Left kidney (tissue), 8 donors: ENCODE measurements at places on chromosomes 13 and 19. TPM values are rescaled to one million over a fixed set of nuclear protein-coding genes. Genes with fewer than 3 reads are reported as not detected.
A peak's percentile ranks its signal among the peaks of the same experiment; 100 is the strongest.

ZNF99 gene
- polyA plus RNA-seq = 1.9 TPM

DNA sequence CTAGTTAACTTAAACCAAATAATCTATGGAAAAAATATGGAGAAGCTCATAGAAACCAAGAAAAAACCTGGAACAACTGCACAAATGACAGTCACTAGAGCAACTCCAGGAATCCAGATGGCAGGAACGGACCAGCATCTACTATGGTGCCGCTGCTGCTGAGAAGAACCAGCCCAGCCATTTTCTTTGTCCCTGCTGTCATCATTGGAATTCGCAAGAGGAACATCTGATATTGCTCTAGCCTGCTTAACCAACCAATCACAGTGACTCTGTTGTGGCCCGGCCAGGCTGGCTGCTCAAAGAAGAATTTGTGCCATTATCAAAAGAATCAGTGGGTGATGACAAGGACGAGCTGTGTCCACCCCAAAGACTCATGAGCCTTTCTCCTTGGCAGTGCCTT is 33.1 kb upstream of the CEBPA start:
- DNase-seq = no peak

STOML3 gene
- not detected for polyA plus RNA-seq

GRCh38 chr19:39915101-39915847 is 19.2 kb downstream of the FCGBP start:
- DNase-seq = no peak

DNA sequence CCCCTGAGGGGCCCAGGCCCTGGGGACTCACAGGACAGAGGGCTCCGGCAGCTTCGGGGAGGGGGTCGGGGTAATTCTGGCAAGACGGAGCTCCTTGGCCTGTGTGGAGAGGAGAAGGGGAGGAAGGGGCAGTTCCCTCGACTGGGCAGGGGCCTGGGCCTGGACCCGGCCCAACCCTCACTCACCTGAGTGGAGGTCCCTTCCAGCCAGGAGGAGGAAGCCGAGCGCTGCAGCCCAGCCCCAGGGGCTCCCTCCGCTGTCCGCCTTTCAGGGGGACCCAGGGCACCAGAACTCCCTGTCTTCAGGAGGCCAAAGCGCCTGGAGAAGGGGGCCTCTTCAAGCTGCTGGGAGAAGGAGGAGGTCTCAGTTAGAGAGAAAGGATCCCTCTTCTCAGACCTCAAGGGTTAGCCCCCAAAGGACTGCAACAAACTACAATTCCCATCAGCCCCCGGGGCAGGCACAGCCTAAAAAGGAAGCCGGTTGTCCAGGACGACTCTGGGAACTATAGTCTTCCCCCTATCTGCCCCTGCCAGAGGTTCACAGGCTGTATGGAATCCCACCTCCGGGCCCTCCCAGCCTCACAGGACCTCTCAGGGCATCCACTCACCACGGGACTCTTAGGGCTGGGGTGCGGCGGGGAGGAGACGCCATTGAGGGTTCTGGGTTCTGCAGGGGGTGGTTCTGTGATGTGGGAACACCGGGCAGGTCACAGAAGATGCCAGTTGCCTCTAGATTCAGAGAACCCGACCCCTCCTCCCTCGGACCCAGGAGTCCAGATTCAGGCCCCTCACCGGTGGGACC is 19.8 kb downstream of the EPS8L1 start:
- no peak for DNase-seq

DNA sequence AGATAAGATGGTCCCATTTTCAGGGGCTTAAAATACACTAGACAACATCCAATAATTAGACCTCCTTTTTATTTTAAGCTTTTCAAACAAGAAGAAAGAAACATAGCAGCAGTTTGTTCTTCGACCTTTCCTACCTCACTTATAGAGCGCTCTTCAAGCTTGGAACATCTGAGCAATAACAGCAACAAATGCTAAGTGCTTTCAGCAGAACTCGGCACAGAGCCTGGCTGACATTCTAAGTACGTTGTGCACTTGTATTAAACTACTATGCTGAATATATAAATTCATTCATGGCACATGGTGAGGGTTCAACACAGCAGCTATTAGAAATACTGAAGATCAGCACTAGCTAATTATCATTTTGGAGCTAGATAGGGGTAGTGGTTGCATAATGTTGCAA is 256.1 kb upstream of the MAB21L1 start:
- no peak for DNase-seq

GRCh38 chr13:69999875-70000274 is 107.8 kb upstream of the ATXN8OS start:
- no peak for DNase-seq

DNA sequence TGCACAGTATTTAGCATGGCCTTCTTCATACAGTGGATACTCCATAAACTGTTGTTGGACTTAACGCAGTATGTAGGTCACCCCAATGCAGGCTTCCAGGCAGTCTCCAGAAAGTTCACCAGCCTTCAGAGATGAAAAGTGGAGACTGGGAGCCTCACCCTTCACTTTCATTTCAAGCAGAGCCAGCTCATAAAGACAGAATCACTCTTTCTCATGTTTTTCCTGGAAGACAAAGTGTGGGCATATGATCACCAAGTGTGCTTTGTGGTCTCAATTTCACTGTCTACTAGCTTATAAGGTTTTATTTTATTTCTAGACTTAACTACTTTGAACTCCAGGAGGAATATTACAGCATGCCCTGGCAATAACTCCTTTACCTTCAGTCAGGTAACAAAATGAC is 26.3 kb upstream of the TNFSF11 start:
- no peak for DNase-seq

ZNF211 gene
- polyA plus RNA-seq = 48.8 TPM

GFY gene
- polyA plus RNA-seq = not detected

ZNF77 gene
- polyA plus RNA-seq = 9.7 TPM

GRCh38 chr13:95156208-95156607 is 145.0 kb downstream of the ABCC4 start:
- no peak for DNase-seq

- no peak for DNase-seq
Measured at GRCh38 chr19:1019980-1020867, 699 bp downstream of the TMEM259 start.

ZNF541 gene
- polyA plus RNA-seq = 0.27 TPM

DNA sequence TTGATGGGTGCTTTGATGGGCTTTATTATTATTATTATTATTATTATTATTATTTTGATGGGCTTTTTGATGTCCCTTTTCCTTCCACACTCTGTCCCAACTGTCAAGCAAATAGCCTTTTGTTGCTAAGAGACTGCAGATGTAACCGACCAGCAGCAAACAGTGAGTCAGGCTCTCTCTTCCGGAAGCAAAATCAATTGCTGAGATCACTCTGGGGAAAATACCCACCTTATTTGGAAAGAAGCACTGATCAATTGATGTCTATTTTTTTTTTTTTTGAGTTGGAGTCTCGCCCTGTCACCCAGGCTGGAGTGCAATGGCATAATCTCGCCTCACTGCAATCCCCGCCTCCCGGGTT is 2.9 kb downstream of the LDLR start:
- DNase-seq = no peak

CBY2 gene
- 0.58 TPM for polyA plus RNA-seq

KLF1 gene
- 0.17 TPM for polyA plus RNA-seq

DNA sequence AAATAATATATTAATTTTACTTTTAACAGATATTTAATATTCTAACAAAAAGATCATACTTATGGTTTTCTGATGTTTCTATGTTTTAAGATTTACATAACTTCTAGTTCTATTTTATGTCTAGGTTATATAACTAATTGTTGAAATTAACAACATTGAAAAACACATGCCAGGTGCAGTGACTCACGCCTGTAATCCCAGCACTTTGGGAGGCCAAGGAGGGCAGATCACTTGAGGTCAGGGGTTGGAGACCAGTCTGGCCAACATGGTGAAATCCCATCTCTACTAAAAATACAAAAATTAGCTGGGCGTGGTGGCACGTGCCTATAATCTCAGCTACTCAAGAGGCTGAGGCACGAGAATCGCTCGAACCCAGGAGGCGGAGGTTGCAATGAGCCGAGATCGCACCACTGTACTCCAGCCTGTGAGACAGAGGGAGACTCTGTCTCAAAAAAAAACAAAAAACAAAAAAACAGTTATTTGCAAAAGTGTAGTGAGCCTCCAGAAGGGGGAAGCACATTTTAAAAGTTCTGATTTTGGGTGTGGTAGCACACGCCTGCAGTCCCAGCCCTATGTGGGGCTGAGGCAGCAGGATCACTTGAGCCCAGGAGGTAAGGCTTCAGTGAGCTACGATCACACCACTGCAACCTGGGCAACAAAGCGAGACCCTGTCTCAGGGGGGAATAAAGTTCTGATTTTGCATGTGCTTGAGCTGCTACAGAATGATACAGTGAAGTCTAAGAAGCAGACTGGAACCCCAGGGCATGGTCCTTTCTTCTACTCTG is 18.7 kb downstream of the MIPEP start:
- DNase-seq = no peak

GYS1 gene
- 52.2 TPM for polyA plus RNA-seq

- DNase-seq = no peak
Measured at GRCh38 chr13:35832551-35832950, 298.6 kb downstream of the DCLK1 start.

GRCh38 chr19:51547397-51548212 is 16.1 kb upstream of the SIGLEC6 start:
- DNase-seq = no peak

DNA sequence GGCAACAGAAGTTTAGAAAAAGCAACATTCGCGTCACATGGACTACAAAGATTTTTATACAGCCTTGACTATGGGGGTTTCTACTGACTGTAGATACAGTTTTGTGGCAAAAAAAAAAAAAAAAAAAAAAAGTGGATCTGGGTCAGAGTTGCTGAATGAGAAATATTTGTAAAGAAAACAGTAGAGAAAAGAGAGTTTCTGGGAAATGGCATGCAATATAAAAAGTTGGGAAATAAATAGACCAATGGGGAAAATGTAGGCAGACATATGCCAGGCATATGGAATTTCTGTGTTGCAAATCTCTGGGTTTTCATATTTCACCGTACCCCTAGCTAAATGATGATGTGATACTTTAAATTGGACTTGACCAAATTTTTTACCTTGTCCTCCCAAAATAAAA is 315.3 kb downstream of the EFNB2 start:
- DNase-seq = no peak

DNA sequence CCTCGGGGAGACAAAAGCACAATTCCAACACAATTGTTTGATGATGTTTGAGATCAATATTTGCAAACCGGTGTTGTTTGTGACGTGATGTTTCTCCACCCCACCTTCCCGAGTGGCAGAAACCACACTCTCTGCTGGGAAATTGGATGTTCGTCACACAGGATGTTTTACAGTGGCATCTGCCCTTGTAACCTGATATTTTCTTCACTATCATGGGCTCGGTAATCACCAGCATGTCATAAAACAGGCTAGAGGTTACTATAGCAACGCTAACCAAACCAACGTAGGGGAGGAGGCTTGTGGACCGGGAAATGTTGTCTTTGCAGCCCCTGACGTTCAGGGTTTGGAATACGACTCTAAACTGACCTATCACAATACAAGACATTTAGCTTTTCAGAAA is 454.5 kb downstream of the IRS2 start:
- DNase-seq = peak; percentile 75

GRCh38 chr13:25846222-25846984 is 205.4 kb downstream of the SHISA2 start:
- DNase-seq = no peak
